ENCODE measurements at places on chromosomes 3 and 15. TPM values are rescaled to one million over a fixed set of nuclear protein-coding genes. Genes with fewer than 3 reads are reported as not detected.

Gene SEMA6D
- total RNA-seq = 69.2 TPM

Gene GPR149
- 3.8 TPM for total RNA-seq

Gene STRIT1
- total RNA-seq = not detected

Gene GLDN
- total RNA-seq = 5.1 TPM

Gene ANAPC13
- 78.0 TPM for total RNA-seq

Gene TIGIT
- total RNA-seq = not detected

Gene ALDH1L1
- total RNA-seq = 2.5 TPM

Gene CEP19
- 7.4 TPM for total RNA-seq
